ENCODE measurements at places on chromosomes 2 and 18.

DNA sequence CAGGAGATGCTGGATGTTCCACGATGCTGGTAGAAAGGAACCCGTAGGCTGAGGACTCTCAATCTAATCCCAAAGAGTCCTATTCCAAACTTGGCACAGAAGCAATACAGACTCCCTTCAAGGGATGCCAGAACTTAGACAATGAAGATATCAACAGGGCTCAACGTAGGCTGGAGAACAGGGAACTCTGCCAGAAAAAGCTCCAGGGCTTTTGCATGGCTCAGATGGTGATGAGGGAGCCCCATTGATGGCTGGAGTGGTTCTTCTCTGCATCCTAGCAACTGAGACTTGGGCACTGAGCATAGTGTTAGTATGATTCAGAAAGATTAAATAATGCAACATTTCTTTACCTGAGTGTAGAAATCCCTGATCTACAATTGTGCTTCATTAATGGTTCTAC is 117.2 kb upstream of the NCK2 start:
- no peak for DNase-seq

DNA sequence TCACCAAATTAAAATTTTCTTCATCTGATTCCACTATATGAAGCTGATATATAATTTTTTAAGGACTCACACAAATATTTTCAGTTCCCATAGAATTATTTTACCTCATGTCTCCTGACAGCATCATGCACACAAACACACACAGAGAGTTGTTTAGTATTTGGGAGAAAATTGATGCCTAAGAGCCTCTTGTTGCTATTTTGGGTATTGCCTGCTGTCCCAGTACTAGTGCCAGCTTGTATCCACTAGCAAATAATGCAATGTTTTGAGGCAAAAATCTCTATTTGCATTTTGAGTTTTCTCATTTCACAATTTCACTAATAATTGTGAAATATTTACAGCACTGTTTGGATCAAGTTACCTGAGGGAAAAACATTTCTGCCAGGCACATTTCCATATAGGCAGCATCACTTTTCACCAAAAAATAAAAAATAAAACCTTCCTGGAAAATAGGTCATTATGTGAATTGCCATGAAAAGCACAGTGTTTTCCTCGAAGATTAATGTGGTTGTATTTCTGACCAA is 328.2 kb downstream of the KCNJ3 start:
- DNase-seq: no peak

GRCh38 chr2:212987492-212987891 is 163.9 kb downstream of the IKZF2 start:
- no peak for DNase-seq

GRCh38 chr2:177796011-177796410 is 276.6 kb downstream of the PDE11A start:
- no peak for DNase-seq

DNA sequence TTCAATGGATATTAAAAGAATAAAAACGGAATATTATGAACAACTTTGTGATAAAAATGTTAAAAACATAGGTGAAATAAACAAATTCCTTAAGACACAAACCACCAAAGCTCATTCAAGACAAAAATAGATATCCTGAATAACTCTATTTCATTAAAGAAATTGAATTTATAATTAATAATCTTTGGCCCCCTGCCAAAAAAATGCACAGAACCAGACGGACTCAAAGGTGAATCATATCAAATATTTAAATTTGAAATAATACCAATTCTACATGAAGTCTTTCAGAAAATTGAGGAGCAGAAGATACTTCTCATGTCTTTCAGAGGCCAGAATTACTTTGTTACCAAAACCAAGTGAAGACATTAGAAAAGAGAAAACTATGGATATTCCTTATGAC is 128.3 kb upstream of the KLHL29 start:
- DNase-seq: no peak

DNA sequence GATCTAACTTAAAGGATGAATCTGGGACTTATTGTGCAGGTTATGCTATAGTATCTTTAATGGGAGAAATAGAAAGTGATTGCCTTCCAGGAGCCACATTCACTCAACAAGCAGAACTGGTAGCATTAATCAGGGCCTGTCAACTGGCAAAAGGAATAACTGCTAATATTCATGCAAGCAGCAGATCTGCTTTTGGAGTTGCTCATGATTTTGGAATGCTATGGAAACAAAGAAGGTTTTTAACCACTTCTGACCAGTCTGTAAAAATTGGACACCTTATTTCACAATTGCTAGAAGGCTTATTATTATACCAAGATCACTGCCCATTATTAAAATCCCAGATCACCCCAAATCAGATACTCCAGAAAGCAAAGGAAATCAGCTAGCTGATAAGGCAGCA is 200.4 kb downstream of the MREG start:
- DNase-seq: peak; percentile 61

DNA sequence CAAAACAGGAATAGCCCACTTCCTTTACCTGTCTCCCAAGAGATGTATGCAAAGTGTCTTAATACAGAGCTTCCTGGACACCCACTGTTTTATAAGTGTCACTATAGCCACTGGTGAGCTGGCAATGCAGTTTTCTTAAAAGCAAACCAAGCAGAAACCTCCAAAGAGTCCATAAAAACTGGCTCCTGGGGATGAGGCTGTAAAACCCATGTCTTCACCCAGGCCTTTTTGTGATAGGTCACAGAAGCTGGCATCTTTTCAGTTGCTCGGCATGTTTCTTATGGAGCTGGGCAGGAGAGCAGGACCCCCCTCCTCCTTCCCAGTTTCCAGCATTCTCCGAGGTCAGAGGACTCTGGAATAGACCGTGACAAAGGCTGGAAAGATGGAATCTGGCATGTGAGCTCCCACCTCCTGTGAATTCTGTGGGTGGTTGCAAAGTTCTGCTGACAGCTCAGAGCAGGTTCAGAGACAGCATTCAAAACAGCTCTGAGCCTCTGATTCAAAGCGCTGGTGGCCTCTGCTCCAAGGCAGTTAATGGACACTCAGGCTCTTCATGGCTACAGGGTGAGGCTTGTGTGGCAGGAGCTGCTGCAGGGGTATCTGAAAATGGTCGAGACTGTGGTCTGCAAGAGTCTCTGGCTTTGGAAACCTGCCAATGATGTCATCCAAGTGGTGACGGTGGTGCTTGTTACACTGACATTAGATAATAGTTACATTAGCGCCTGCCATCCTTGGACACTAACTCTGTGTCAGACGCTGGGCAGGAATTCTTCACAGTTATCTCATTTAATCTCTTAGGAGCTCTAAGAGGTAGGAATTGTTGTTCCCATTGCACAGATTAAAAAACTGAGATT is 283.4 kb downstream of the CLIP4 start:
- no peak for DNase-seq
